Activated CD4-positive, alpha-beta T cell treated with anti-CD3 and anti-CD28 coated beads for 1 hour (primary cell): ENCODE measurements at places on chromosomes 5 and 9.

DNA sequence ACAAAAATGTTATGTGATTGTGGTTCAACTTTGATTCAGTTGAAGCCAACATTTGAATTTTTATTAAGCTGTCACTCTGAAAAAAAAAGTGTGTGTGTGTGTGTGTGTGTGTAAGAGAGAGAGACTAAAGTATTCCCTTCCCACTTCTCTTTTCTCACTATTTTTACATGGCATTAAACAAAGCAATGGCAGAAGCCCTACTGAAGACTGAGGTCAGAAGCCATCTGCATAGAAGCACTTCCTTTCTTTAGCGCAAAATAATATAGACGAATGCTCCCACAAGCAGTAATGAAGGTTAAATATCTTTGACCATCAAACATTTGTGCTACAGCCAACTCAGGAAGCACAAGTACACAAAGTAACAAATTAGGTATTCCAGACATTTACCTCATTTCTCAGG is 540.5 kb downstream of the KCTD16 start:
- no peak for DNase-seq

- no peak for DNase-seq
These were observed 34.9 kb upstream of the BASP1 start for GRCh38 chr5:17182494-17182893.

- DNase-seq = no peak
These were observed 109.6 kb upstream of the RPS23 start for GRCh38 chr5:82387819-82388166.

DNA sequence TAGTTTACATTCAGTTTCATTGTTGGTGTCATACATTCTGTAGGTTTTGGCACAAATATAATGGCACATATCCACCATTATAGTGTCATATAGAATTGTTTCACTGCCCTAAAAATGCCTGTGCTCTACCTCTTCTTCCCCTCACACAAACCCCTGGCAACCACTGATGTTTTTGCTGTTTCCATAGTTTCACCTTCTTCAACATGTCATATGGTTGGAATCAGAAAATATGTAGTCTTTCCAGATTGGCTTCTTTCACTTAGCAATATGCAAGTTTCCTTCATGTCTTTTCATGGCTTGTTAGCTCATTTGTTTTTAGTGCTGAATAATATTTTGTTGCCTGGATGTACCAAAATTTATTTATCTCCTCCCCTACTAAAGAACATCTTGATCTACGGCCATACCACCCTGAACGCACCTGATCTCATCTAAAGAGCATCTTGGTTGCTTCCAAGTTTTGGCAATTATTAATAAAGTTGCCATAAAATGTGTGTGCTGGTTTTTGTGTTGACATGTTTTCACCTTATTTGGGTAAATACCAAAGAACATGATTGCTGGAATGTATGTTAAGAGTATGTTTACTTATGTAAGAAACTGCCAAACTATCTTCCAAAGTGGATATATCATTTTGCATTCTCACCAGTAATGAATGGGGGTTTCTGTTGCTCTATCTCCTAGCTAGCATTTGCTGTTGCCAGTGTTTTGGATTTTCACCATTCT is 17.0 kb upstream of the CDK20 start:
- no peak for DNase-seq

DNA sequence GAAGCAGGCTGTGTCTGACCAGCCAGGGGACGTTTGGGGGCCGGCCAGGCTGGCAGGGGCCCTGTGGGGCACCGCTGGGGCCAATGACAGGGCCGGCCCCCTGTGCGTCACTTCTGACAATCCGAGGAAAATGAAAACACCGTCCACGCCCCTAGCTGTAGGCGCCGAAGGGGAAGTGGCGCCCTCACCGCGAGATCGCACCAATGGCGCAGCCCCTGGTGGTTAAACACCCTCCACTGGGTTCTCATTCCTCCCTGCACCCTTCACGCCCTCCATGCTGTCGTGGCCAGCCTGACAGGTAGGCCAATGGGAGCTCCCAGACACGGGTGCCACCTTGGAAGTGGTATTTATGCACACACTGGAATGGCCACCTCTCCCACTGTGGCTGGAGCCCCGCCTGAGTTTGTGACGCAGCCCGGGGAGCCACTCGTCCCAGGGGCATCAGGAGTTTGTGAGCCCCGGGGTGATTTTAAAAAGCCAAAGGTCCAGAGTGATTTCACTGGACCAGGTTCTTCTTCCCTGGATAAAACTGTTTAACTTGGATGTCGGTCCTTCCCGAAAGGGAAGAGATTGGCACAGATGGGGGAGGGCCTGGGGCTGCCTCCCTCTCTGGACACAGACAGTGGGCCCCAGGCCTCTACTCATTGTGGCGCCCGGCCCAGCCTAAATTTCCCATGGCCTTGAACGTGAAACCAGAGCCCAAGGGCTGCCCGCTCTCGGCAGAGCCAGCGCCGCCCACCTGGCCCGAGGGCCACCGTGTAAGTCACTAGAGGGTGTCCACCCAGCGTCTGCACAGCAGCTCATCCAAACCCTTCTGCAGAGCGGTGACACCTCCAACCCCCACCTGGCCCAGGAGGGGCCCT is 49.7 kb downstream of the NKD2 start:
- no peak for DNase-seq
